ENCODE measurements at places on chromosomes 12 and 14.
A peak's percentile ranks its signal among the peaks of the same experiment; 100 is the strongest.

- DNase-seq, result no peak
Observed at GRCh38 chr14:55869397-55870049, 248.7 kb upstream of the PELI2 start.

- DNase-seq, result no peak
Observed at GRCh38 chr12:9895215-9895971, 14.1 kb downstream of the KLRF2 start.

DNA sequence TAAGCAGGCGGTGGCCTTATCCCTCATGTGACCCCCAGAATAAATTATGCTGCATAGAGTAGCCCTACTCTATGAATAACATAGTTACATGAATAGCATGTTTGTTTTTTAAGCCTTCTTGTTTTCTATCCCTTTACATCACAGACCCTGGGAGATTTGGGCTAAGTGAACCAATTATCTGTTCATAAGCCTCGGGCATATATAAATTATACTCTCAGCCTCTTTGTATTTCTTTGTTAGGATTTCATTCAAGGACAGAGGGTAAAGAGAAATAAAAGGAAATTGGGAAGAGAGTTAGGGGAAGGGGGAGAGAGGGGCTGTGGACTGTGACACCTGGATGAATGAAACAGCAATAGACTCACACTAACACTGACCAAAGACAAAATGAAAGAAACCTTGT is 35.3 kb upstream of the RTRAF start:
- DNase-seq, result no peak

DNA sequence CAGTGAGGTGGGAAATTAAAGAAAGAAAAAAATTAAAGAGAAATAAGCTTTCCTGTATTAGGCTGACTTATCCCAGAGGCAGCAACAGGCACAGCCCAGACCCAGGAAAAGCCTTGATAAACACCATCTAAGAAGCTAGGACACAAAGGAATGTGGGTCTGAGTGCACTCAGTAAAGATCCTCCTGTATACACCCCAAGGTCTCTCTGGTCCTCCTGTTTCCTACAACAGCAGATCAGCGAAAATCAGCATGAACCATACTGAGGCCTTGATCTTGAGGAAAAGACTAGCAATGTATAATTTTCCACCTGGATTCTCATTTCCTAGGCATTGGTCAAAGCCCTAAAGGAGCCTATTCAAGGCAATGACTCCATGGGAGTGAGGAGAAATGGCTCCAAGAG is 486.3 kb upstream of the CCDC196 start:
- DNase-seq, result no peak

GRCh38 chr14:50320283-50320682 is 8.2 kb downstream of the DMAC2L start:
- peak; percentile 75 for DNase-seq

DNA sequence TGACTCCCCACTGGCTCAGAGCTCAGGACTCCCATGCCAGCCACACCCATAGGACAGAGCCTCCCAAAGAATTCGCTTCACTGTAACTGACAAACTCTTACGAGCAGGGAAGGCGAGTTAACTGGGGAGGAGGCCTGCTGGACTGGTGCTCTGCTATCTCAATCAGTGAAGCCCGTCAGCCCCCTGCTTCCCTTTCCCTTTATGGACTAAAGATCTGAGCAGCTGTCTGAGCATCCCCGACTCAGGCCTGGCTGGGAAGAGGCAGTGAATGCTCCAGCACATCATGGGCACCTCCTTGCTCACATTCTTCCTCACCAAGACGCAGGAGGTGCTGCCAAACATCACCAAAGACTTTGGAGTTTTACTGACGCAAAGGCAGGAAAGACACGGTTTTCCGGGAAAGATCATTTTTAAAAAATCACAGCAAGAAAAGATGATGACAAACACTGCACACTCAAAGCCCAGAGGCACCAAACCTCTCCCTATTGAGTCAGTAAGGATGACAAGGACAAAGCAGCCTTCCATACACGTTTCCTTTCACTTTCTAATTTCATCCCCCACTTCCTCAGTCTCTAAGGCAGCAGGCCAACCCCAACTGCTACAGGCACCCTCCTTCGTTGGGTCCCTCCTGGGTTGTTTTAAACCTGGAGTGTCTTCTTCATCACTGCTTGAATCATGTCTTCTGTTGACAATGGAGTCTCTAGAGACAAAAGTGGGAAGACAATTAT is 45.0 kb upstream of the P2RX7 start:
- no peak for DNase-seq

DNA sequence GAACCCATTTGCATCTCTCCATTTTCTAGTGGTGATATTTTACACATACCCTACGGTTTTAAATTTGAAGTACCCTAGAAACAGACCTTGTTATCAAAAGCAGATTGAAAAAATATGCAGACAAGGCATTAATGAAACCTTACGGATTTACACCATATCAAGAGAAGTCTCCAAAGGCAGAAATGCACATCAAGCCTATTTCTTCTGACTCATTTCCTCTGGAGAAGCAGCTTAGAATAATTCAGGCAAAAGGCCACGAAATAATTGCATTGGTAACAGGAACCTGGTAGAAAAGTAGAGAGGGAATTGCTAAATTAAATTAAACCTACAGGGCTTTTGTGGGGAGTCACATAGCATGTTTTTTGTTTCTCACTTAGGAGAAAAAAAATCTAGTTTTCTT is 34.7 kb downstream of the KICS2 start:
- peak; percentile 63 for DNase-seq

DNA sequence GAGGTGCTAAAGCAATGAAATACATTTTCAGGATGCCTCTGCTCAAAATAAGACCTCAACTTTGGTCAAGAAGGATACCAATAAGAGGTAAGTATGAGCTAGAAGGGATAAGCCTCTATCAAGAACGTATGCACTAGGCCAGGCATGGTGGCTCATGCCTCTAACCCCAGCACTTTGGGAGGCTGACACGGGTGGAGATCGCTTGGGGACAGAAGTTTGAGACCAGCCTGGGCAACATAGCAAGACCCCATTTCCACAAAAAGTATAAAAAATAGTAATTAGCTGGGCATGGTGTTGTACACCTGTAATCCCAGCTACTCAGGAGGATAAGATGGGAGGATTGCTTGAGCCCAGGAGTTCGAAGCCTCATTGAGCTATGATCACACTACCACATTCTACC is 94.7 kb downstream of the PRKAB1 start:
- no peak for DNase-seq

- peak; percentile 67 for DNase-seq
Observed at GRCh38 chr12:43289426-43289801, 262.6 kb downstream of the ADAMTS20 start.

GRCh38 chr12:107335802-107336570 is 242.6 kb upstream of the CRY1 start:
- no peak for DNase-seq

GRCh38 chr12:27305673-27306456 is 26.8 kb upstream of the BMAL2 start:
- peak; percentile 55 for DNase-seq

GRCh38 chr14:33914676-33915516 is 36.0 kb downstream of the EGLN3 start:
- peak; percentile 90 for DNase-seq

GRCh38 chr12:118055865-118056773 is 4.9 kb downstream of the WSB2 start:
- no peak for DNase-seq

GRCh38 chr12:101055940-101056339 is 154.1 kb downstream of the SLC5A8 start:
- no peak for DNase-seq

DNA sequence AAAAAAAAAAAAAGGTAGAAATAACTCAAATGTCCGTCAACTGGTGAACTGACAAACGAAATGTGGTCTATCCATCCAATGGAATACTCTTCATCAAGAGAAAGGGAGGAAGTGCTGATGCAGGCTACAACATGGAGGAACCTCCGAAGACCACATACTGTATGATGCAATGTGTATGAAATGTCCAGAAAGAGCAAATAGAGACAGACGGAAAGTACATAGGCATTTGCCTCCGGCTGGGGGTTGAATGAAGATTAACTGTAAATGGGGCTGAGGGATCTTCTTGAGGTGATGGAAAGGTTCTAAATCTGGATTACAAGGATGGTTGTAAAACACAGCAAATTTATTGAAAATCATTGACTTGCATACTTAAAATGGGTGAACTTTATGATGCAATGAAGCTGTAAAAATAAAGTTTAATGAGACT is 35.4 kb downstream of the DLK1 start:
- DNase-seq, result peak; percentile 47

DNA sequence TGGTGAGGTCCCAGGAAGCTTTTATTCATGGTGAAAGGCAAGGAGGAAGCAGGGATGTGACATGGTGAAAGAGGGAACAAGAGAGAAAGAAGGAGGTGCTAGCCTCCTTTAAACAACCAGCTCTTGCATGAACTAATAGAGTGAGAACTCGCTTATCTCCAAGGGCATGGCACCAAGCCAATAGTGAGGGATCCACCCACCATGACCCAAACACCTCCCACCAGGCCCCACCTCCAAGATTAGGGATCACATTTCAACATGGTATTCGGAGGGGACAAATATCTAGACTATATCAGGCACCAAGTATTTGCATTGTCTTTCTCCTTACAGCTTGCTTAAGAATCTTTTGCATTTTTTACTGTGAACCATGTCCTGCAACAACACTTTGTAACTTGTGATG is 91.9 kb upstream of the DHRS4 start:
- peak; percentile 14 for DNase-seq

GRCh38 chr14:85333313-85333712 is 196.6 kb upstream of the FLRT2 start:
- DNase-seq, result peak; percentile 13

GRCh38 chr14:76777721-76778120 is 16.5 kb downstream of the VASH1 start:
- DNase-seq, result no peak

- no peak for DNase-seq
Observed at GRCh38 chr14:29355331-29355730, 572.3 kb downstream of the PRKD1 start.

DNA sequence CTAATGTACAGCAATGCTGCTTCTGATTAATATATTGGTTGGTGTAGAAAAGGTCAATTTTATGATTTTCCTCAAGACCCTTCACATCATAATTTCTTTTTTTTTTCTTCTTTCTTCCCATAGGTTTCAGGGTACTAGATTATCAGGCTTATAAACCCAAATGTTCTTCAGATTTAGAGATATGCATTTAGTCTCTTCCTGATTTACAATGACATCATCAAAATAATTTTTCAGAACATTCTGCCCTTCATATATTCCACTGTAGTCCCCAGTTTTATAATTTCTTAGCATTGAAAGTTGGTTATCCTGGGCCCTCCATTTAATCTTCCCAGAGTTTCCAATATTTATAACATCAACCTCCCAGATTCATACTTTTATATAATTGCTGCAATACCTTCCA is 226.7 kb upstream of the LRFN5 start:
- no peak for DNase-seq

- DNase-seq, result peak; percentile 47
Observed at GRCh38 chr12:6096527-6096926, 27.9 kb downstream of the VWF start.

DNA sequence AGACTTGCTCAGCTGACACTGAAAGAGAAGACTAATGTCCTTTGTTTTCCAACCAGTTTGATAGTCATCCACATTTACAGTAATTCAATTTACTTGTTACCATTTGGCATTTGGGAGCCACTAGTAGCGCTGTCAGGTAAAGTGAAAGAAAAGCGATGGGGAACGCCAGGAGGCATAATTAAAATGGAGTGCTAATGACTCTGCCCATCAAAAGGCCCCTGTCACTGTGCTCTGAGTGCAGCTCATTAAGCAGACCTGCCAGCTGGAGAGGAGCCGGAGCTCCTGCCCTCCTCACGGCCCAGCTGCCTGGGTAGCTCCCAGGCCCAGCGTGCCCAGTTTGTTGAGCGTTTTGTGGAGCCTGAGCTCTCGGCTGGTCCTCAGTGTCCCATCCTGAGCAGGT is 463.6 kb upstream of the CCDC196 start:
- no peak for DNase-seq

GRCh38 chr12:27924350-27925135 is 48.0 kb downstream of the PTHLH start:
- peak; percentile 30 for DNase-seq

DNA sequence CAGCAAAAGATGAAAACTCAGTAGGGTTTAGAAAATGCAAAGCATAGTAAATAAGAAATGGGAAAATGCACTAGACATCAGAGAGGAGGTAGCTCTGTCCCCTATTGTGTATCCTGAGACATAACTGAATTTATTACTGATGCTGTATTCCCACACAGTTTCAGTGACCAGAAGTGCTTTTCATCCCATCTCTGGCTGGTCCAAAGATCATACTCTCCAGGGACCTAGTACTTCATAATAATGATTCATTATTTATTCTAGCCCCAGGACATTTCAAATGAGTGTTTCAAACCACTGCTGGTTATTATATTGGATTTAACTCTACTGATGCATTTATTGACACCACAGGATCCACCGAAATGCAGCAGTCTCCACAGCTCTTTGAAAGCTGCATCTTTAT is 163.3 kb downstream of the PAWR start:
- no peak for DNase-seq

- DNase-seq, result peak; percentile 21
Observed at GRCh38 chr12:31815096-31815495, 86.3 kb upstream of the AMN1 start.

DNA sequence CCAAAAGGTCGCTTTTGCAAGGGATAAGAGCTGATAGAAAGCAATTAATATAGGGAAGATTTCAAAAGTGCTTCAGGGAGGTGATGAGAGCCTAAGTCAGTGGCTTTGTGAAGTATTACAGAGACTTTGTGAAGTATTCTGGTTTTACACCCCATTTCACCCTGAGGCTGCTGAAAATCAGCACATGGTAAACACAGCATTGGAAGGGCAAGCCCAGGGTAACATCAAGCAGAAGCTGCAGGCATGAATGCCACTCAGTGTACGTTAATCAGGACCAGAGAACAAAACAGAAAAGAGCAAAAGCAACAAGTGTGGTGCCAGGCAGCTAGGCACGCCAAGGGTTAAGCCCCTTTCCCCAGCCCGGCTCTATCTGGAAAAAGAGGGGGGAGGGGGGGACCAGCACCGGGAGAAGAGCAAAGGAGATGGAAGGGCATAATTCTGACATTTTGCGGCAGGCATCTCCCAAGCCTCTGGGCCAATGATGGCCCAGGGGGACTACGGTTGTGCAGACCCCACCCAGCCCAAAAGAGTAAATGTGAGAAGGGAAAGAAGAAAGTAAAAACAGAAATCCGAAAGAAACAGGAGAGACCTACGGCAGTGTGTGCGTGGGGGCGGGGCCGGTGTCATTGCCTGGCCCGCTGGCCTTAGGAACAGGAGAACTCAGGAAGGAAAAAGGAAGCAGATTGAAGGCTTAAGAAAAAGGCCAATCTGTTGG is 58.9 kb downstream of the DHRS2 start:
- peak; percentile 1 for DNase-seq

DNA sequence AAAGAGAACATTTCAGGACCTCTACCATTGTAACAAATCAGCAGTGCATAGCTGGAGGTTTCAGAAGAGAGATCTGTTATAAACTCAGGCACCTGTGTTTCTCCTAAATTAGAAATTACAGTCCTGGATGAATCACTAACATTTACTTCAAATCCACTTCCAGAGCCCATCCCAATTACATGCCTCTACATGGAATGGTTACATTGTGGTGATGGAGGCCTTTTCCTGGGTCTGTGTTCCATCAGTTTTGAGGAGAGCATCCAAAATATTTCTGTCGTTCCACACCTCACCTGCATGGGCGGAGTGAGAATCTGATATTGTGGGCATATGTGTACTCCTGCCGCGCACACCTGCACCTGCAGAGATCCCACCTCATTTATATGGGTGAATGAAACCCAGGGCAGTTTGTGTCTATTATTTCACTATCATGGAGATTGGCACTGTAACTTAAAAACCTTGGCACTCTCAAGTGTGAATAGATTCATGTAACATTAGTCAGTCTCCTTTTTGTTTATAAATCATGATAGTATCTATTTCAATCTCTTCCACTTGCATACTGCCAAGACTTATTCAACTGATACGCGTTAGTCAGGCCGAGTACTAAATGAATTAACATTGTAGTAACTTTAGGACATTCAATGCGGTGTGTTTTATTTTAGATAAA is 215.1 kb upstream of the FAR2 start:
- no peak for DNase-seq
